ENCODE measurements at places on chromosomes 11 and 22.

GRCh38 chr11:2716376-2717095, 16.7 kb upstream of the KCNQ1OT1 start:
- DNase-seq = no peak

DNA sequence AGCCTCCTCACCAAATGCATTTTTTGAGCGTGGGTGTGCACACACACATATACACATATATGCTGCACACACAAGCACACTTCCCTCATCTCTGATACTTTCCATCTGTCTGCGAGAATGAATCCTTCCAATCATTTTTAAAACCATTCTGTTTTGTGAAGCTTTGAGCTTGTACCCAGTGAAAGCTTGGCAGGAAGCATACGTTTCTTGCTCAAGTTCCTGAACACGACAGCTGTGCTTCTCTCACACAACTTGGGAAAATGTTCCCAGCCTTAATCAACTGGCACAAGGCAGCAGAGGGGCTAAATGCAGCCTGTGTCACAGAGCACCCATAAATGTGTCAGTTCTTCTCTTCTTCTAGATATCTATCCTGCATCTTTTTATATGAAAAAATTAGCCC, 524.0 kb upstream of the KIRREL3 start:
- peak; percentile 20 for DNase-seq

- no peak for DNase-seq
Observed at GRCh38 chr22:17981497-17981896, 42.9 kb downstream of the MICAL3 start.

DNA sequence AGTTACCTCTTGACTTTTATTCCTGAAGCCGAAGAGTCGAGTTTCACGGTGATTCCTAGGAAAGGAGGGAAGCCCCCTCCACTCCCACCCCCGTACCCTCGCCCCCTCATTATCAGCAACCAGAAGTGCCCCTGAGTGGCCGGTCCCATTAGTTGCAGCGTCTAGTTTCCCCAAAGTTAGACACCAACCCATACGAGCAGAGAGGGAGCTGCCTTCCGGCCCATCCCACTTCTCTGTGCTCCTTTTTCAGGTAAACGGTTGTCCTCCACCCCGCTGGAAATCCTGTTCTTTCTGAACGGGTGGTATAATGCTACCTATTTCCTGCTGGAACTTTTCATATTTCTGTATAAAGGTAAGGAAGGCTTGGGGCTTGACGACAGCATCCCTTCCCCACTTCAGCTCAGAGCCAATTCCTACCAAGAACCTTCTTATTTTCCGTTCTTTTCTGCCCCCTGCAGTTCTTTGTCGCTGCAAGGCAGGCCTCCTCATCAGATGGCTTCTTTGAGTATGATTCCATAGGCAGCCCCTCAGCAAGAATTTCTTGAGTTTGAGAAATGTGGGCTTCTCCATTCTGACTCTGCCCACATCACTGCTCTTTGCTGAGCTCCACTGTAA, 701 bp downstream of the TMEM216 start:
- no peak for DNase-seq

Measured in NCI-H446 (cell line).